MG63 (cell line): ENCODE measurements at places on chromosomes 3 and 15. TPM values are rescaled to one million over a fixed set of nuclear protein-coding genes. Genes with fewer than 3 reads are reported as not detected.

The TNNC1 gene
- total RNA-seq = 0.99 TPM in 1 of 2 replicates, not detected in the other

The TM4SF18 gene
- 4.5 and 6.4 TPM in 2 replicates for total RNA-seq

The SYNPR gene
- not detected in 2 replicates for total RNA-seq

The TMEM158 gene
- total RNA-seq = 13.5 and 17.0 TPM in 2 replicates

The ITPKA gene
- 1.4 and 1.6 TPM in 2 replicates for total RNA-seq

The CHRM5 gene
- not detected in 2 replicates for total RNA-seq

The GPR62 gene
- total RNA-seq = not detected in 2 replicates

The IQCF5 gene
- not detected in 2 replicates for total RNA-seq

The ZCWPW2 gene
- not detected in 2 replicates for total RNA-seq

DNA sequence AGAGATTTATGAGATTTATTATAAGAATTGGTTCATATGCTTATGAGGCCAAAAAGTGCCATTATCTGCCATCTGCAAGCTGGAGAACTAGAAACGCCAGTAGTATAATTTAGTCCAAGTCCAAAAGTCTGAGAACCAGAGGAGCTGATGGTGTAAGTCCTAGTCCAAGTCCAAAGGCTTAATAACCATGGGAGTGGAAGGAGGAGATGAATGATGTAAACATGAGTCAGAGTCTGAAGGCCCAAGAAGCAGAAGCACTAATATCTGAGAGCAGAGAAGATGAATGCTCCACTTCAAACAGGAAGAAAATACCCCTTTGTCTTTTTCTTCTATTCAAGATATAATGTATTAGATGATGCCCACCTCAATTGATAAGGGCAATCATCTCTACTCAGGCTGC lies 185.7 kb downstream of the CGGBP1 start:
- no peak for DNase-seq

GRCh38 chr3:16999871-17000270 lies 115.1 kb downstream of the PLCL2 start:
- no peak for DNase-seq

DNA sequence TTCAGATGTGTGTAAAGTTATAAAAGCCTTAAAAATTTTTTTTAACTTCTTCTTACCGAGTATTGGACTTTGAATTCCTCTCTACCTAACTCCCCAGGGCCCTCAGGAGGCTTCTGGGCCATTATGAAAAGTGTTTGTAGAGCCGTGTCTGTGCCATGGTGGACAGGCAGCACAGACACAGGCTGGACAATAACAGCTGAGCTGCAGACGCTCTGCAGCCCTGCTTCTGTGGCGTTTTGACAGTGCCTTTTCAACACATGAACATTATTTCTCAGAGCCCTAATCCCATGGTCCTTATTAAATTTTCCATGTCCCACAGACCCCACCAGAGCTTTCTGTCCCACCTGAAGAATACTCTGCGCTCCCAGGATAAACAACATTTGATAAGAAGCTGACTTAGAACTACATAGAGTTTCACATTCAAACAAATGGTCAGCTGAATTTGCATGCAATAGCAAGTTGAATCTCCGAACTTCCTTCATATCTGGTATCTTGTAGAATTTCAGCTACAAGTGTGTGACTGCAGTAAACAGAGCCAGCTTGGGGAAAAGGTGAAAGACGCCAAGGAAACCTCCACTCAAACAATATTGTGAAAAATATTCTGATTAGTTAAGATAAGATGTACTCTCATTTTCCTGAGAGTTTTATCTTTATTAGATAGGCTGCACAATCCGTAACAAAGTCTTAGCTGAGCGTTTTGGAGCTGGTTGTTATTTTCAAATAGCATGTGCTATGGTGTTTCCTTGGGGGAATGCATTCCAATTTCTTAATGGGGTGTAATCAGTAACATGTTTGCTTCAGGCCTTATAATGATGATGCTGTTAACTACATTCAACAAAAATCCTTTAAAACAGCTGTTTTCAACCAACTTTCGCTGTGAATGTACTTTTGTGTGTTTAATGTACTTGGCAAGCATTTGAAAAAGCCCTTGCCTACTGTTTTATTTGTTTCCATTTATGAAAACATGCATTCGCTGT lies 378.2 kb downstream of the MECOM start:
- no peak for DNase-seq

DNA sequence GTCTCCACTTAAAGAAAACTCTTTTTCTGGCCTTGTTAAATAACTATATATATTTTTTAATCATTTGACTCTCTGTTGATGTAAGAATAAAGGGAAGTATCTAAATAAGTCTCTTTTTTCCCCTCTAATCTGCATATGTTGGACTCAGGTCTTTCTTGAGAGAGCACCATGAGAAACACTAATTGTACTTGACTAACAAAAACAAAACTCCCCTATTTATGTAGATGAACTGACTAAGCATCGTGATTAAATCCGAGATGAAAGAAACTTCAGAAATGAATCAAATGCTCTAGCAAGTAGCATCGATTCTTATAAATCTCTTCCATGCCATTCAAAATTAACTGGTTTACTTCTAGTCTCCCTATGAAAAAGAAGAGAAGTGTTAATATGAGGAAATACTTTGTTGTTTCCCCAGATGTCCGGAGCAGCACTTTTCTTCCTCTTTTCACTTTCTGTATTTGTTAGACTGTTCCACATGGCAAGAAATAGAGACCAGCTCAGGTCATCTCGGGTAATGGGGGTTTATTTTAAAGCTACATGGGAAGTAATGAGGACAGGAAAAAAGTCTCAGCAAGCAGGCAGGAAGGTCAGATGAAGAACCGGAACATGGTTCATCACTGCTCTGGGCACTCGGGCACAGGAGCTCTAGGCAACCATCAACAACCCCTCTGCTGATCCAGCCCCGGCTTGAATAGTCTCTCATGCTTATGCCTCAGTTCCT lies 288.3 kb downstream of the CNTN6 start:
- no peak for DNase-seq

DNA sequence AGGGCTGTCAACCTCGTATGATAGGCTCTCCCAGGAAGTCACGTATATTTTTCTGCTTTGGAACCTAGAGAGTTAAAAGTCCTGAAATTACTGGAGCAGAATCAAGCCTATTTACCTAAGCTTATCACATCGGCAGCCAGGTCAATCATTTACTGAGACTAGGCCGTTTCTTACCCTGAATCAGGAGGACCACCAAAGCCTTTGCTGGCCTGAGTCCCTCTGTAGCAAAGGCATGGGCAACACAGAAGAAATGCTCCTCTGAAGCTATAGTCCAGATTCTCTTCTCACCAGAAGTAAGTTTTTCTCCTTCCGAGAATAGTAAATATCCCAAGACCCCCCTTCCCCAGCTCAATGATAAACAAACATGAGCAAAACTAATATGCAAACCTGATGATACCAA lies 125.9 kb upstream of the PHLDB2 start:
- DNase-seq = no peak

DNA sequence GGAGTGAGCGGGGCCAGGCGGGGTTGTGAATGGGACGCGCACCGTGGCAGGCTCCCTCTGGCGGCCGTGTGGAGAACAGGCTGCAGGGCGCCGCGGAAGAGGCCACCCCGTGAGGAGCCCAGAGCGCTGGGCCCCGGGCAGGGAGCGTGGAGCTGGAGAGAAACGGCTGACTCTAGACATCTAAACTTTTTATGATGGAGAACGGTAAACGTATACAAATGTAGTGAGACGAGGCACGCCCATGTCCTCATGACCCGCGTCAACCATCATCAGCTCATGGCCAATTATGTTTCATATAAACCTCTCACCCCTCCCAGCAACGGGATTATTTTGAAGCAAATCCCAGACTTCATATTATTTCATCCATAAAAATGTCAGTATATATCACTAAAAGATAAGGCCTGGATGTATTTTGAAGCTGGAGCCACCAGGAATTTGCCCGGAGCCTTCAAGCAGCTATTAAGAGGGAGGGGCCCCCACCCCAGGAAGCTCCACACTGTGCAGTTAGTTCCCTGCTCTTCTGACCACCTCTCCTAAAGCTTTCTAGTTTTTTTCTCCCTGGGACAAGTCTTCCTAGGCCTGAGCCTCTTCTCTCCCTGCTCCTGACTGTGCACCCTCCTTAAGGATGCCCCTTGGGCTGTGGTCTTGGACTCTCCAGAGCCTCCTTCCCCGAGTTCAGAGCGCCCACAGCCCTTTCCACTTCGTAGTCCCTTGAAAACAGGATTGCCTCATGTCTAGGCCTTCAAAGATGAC lies 149.5 kb downstream of the SMAD6 start:
- peak; percentile 84 for DNase-seq

GRCh38 chr15:88529021-88529630 lies 17.4 kb downstream of the DET1 start:
- DNase-seq = no peak

GRCh38 chr3:184259396-184259877 lies 1.9 kb downstream of the CAMK2N2 start:
- DNase-seq = no peak

DNA sequence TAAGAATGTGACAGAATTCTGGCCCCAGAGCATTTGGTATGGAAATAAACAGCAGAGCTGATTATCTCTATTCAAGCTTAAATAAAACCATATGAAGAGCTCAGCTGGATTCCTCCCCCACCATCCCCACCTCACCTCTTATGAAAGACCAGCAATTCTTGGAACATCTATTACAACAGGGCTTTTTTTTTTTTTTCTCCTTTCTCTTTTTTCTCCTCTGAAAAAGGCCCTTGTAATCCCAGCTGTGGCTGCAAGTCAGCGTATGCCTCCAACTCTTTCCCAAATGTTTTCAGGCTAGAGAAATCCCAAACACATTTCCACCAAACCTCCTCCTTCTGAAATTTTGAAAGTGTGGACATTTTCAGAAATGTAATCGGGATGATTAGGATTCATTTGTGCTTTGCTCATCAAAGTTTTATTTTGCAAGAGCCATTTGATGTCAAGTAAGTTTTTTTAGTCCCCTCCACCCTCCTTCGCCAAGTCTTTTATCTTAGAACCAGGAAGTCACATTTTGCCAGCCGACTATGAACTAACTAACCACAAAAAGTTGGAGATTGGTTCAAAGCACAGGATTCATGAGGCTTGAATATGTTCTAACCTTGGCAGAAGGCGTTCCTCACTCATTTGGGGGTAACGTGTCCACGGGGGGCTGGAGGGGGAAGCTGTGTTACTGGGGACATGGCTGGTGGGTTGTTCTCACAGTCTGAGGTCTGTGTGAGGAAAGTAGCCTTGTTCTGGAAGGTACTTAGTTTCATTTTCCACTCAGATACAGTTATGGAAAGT lies 142.0 kb upstream of the PDZRN3 start:
- DNase-seq = no peak

DNA sequence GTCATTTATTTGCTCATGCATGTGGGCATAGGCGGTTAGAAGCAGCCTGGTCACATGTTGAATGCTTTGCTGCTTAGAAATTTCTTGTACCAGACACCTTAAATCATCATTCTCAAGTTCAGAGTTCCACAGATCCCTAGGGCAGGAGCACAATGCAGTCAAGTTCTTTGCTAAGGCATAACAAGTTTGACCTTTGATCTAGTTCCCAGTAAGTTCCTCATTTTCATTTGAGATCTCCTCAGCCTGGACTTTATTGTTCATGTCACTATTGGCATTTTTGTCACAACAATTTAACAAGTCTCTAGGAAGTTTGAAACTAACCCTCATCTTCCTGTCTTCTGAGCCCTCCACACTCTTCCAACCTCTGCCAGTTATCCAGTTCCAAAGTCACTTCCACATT lies 22.8 kb downstream of the HGD start:
- no peak for DNase-seq

DNA sequence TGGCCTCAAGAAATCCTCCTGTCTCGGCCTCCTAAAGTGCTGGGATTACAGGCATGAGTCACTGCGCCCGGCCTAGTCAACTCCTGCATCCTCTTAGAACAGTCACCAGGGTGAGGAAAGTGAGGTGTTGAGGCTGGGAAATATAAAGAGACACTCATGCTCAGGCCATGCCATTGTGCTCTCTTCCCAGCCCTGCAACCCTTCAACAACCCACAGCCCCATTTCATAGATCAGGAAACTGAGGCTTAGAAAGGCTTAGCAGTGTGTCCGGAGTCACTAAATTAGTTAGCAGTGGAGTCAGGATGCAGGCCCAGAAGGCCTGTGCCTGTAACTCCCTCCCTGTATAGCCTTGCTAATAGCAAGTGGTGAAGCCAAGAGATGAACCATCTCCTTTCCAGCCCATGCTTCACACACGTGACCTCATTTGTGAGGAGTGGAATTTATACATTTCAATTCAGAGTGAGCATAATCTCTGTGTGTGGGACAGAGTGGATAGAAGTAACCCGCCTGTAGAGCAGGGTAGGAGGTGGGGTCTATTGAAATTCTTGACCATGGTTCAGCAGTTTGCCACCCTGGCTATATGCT lies 51.7 kb upstream of the USP3 start:
- DNase-seq = no peak

DNA sequence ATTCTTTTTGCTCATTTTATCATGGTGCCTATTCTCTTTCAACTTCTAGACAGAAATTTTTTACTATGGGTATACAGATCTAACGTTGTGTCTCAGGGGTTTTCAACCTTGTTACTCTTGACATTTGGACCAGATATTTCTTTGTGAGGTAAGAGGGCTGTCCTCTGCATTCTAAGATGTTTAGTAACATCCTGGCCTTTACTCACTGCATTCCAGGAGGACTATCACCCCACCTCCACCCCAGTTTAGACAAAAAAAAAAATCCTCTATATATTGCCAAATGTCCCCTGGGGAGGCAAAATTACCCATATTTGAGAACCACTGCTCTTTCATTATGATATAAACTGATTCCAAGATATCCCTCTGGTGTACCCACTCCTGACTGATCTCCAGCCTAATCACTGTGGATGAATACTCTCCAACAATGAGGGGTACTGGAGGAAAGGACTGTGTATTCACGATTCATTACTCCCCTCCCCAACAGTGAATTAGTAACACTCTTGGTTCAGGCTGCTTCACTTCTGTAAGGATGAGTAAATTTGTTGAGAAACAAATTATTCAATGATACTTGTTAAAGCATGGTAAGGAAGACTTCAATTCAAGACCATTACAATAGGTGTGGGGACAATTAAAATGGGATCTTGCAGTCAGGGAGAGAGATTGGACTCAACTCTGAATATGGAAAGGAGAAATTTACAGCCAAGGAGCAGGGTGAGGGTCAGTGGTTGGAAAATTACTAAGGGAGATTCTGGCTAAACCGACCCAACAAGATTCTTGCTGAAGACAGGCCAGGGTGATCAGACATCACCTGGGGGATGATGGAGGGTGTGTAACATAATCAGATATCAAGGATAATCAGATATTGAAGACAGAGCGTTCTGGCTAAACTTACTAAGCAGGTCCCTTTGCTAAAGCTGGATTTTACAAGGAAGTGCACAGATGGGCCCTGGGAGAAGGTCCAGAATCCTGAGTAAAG lies 123.8 kb upstream of the DAZL start:
- DNase-seq = peak; percentile 39

DNA sequence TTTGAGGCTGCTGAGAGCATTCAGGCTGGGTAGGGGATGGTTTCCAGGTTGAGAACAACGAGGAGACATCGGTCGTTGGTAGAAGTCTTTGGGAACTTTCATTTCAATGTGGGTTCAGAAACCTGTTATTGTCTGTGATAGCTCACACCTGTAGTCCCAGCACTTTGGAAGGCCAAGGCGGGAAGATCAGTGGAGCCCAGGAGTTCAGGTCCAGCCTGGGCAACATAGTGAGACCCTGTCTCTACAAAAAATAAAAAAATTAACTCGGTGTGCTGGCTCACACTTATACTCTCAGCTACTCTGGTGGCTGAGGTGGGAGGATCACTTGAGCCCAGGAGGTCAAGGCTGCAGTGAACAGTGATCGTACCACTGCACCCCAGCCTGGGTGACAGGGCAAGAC lies 988 bp upstream of the RNF168 start:
- DNase-seq = no peak

- no peak for DNase-seq
These were observed 518.6 kb downstream of the GBE1 start for GRCh38 chr3:81242871-81243270.
